CD4-positive, alpha-beta T cell treated with Interleukin-17A for 1 hour (primary cell): ENCODE measurements at places on chromosomes 7 and 10.

DNA sequence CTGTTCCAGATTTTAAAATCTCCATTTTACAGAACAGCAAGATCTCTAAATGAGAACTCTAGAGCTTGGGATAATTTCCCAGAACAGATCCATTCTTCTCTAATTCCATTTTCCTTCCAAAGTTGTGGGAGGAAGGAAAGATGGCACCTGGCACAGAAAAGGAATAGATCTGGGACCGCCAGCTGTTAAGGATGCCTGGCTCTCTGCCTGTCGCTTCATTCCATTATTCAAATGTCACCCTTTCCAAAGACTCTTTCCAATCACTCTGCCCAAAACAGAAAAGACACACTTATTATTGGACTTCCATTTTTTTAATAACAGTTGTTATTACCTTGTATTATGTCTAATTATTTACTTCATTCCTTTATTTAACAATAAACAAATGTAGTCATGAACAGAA lies 751 bp upstream of the OR9A2 start:
- DNase-seq = no peak

DNA sequence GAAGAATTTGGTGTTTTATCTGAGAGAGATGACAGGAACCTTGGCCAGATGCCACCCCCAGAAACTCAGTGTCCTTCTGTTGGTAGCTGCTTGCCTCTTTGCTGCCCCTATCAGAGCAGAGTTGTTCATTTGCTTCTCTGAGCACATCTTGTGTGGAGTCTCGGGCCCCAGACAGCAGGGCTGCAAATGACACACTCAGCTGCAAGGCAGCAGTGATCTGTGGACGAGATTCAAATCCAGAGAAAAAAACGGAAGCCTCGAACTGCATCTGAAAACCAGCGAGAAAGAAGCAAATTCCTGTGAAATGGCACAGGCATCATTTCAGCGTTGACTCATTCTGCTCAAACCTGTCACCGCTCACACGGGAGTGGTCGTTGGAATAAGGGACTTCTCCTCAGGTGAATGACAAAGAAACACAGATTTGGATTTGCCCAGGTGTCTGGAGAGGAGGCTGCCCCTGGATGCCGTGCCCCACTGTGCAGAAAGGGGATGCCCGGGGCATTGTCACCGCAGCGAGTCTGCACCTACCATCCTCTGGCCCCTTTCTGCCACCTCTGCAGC lies 144.7 kb downstream of the PFKFB3 start:
- DNase-seq = peak; percentile 61

DNA sequence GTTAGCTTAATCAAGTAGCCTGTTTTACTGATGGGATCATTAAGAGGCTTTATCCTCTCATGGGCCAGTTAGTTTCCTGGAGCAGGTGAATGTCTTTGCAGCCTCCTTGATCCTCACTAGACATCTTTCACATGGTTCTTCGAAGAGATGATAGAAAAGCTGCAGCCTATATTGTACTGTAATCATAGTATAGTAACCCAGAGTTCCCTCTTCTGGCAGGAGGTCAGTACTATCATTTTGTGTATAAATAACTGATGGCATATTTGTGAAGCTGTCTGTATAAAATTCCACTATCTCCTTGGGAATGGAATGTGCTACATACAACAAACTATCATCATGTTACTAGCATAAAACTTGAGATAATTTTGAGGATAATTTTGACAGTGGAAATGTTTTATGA lies 123.8 kb upstream of the PRPS1L1 start:
- no peak for DNase-seq

DNA sequence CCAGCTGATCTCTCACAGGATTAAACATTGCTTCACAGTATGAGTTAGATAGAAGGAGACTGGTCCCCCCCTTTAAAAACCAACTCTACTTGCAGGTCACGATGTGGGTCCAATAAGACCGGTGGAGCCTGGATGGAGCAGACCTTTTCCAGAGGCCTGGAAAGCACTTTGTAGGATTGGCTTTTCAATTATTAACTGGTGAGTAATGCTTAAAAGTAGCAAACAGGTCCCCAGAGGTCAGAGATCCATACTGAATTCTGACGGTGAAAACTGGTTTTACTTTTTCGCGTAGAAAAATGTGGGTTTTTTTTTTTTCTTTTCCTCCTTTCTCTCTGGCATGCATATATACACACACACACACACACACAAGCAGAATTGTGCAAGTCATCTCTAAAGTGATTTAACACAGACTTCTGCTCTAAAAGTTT lies 74.9 kb upstream of the OGDHL start:
- no peak for DNase-seq

GRCh38 chr7:43196379-43196778 lies 83.9 kb downstream of the HECW1 start:
- DNase-seq = no peak

- no peak for DNase-seq
Measured at GRCh38 chr7:106344211-106344610, 59.4 kb upstream of the NAMPT start.

DNA sequence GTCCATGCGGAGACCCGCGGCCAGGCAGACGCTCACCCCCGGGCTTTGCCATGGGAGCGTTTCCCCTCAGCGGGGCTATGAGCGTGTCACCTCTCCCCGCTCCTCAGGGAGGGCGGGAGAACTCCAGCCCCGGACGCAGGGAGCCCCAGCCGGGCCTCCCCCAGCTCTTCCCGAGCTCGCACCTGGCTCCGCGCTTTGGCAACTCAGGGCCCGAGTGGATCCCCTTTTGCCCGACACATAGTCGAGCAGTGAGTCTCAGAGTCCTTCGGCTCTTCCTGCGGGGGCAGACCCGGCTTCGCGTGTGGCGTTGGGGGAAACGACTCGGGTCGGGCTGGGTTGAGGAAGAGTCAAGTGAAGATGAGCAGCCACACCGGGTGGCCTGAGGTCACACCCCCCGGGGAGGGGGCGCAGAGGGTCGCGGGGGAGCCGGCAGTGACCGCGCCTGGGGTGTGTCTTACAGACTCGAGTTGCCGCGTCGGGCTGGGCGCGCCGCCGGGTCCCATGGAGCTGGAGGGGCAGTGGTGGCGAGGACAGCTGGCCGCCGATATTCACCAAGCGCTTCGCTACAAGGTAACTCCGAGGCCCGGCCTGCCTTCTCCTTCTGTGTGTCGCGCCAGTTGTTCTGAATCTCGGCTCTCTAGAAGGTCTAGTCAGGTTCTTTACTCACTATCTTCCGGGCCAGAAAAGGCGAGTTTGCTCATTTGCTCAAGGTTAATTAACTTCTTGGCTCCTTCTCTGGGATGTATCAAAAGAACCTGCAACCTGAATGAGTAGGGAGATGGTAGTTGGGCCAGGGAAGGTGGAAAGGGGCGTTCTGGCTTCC lies 721 bp downstream of the CCNJ start:
- DNase-seq = peak; percentile 44

- no peak for DNase-seq
Measured at GRCh38 chr7:131600085-131600881, 43.9 kb upstream of the PODXL start.

GRCh38 chr10:126909147-126909546 lies 3.9 kb downstream of the DOCK1 start:
- DNase-seq = no peak

GRCh38 chr7:132230462-132230861 lies 345.8 kb downstream of the PLXNA4 start:
- no peak for DNase-seq

- no peak for DNase-seq
Measured at GRCh38 chr7:85336086-85336485, 149.2 kb upstream of the SEMA3D start.

GRCh38 chr7:153388611-153389010 lies 629.1 kb downstream of the ACTR3B start:
- no peak for DNase-seq

- DNase-seq = peak; percentile 27
Measured at GRCh38 chr10:121926671-121927317, 1.0 kb downstream of the ATE1 start.
